ENCODE measurements at places on chromosomes 4 and X.

- no peak for DNase-seq
These were observed 39.3 kb upstream of the WWC2 start for GRCh38 chr4:183059797-183060196.

GRCh38 chrX:42098900-42099299 is 175.5 kb upstream of the CASK start:
- DNase-seq, result no peak

GRCh38 chrX:12174358-12174757 is 36.1 kb downstream of the FRMPD4 start:
- no peak for DNase-seq

- no peak for DNase-seq
These were observed 243.9 kb upstream of the WDFY3 start for GRCh38 chr4:85210353-85210752.

GRCh38 chr4:7998447-7998846 is 58.8 kb upstream of the AFAP1 start:
- DNase-seq, result no peak

DNA sequence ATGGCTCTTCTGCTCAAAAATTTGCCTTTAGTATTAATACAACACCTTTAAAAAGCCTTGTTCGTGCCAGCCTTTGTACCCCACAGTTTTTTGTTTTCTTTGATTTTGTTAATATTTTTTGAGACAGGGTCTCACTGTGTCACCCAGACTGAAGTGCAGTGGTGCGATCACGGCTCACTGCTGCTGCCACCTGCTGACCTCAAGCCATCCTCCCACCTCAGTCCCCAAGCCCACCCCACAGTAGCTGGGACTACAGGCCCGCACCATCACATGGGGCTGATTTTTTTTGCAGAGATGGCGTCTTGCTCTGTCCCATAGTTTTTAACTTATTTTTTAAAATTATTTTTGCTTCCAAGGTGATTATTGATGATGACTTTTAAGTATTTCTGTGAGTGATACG is 134.0 kb downstream of the HTR2C start:
- no peak for DNase-seq
